Testis (tissue), 5 donors: ENCODE measurements at places on chromosomes 1 and 21. TPM values are rescaled to one million over a fixed set of nuclear protein-coding genes. Genes with fewer than 3 reads are reported as not detected.

DNA sequence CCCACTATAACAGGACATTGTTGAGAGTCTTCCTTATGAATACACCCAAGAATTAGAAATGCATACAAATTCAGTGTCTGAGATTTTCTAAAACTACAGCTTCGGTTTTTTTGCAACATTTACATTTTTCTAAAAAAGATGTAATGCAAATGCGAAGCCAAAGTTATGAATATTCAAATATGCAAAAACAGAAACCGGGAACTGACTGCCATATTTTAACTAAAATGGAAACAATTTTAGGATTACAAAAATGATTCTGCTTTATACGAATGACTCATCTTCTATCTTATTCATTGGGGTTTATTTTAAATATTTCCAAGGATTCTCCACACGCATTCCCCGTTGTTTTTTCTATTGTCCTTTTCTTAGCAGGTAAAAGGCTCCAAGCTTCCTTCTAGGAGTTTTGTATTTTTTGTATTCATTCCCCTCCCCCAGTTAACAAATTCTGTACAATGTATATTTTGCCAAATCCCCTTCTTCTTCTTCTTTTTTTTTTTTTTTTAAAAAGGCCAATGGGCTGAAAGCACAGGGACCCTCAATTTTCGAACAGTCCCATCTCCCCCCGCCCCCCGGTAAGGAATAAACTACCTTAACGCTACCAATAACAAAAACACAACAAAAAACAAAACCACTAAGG lies 1.0 kb downstream of the ARPC5 start:
- H3K27ac ChIP-seq, result peak overlapping the region; percentile 97
- peaks cover 38% of the 10 kb centered on the region for H3K4me1 ChIP-seq
- no peaks in the 10 kb centered on the region for H3K27me3 ChIP-seq

Gene AGTRAP
- 64.1 TPM for total RNA-seq

DNA sequence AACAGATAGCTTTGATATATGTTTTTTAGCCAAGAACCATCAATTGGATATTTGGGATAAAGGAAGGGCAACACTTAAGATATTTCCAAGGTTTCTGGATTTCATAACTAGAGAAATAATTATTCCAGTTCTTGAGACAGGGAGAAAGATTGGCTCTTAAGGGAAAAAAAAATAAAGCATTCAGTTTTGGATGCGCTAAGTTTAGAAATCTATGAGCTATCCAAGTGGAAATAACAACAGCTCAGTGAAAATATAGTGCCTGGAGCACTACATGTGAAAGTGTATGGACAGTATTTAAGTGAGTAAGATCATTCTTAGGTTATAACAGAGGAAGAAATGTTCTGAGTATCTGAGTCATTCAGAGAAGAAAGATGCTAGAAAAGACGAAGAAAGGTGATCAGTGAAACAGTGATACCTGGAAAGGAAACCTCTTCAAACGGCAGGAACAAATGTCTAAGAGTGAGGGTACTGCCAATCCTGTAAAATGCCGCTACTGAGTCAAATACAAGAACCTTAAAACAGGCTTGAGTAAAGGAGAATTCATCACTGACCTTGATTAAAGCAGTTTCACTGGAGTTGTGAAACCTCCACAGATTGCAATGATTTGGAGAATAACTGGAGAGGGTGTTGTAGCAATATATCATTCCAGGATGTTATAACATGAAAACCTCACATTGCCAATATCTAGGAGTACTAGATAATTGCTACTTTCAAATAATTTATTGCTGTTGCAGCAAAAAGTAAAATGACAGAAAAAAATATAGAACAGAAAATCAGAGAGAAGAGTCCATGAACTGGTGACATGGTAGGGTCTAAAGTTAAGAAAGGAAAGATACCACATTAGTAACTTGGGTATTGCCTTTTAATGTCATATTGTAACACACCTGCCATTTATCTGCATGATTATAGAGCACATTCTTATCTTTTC lies 482.1 kb upstream of the RGS18 start:
- H3K27me3 ChIP-seq, result no peaks in the 10 kb centered on the region
- no peak overlapping the region for H3K27ac ChIP-seq
- no peaks in the 10 kb centered on the region for H3K4me1 ChIP-seq
- DNase-seq, result no peak
- no peaks in the 10 kb centered on the region for H3K36me3 ChIP-seq

Gene LCE1A
- total RNA-seq, result not detected

DNA sequence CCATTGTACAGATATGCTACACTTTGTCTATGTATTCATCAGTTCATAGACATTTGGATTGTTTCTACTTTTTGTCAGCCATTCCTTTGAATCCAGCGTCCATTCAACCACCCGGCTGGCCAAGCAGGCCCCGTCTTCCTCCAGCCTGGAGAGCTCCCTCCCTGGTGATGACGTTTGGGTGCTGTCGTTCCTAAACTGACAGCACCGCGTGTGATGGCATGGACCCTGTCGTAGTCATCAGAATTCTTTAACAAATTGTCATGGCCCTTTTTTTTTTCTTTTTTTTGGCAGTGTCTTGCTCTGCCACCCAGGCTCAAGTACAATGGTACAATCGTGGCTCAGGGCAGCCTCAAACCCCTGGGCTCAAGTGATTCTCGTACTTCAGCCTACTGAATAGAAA lies 138.6 kb upstream of the ERRFI1 start:
- H3K4me3 ChIP-seq, result no peak overlapping the region
- no peaks in the 10 kb centered on the region for H3K36me3 ChIP-seq
- H3K27ac ChIP-seq, result no peak overlapping the region

- peak overlapping the region; percentile 94 for H3K4me3 ChIP-seq
- no peaks in the 10 kb centered on the region for H3K36me3 ChIP-seq
- DNase-seq, result peak; percentile 62
- H3K27me3 ChIP-seq, result no peaks in the 10 kb centered on the region
- peak overlapping the region; percentile 95 for H3K27ac ChIP-seq
- peaks cover 6% of the 10 kb centered on the region for H3K4me1 ChIP-seq
Measured at GRCh38 chr1:52142220-52143183, 613 bp downstream of the ZFYVE9 start.

DNA sequence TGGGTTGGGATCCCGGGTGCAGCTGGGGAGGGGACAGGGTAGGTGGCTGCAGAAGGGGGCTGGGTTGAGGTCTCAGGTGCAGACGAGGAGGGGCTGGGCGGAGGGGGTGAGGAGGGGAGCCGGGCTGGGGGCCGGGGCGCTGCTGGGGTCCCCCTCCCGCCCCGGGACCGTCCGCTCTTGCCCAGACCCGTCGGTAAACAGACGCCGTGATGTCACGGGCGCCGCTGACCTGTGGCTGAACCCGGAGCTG lies 22.3 kb downstream of the DHRS3 start:
- H3K27me3 ChIP-seq, result no peaks in the 10 kb centered on the region
- peaks cover 27% of the 10 kb centered on the region for H3K4me1 ChIP-seq
- no peaks in the 10 kb centered on the region for H3K36me3 ChIP-seq
- DNase-seq, result no peak
- no peak overlapping the region for H3K27ac ChIP-seq
- H3K4me3 ChIP-seq, result peak overlapping the region; percentile 21

GRCh38 chr1:232897949-232898465 lies 52.4 kb upstream of the NTPCR start:
- no peaks in the 10 kb centered on the region for H3K4me1 ChIP-seq
- H3K36me3 ChIP-seq, result no peaks in the 10 kb centered on the region
- no peak overlapping the region for H3K4me3 ChIP-seq
- H3K27me3 ChIP-seq, result no peaks in the 10 kb centered on the region

Gene CRYBG2
- 5.6 TPM for total RNA-seq

DNA sequence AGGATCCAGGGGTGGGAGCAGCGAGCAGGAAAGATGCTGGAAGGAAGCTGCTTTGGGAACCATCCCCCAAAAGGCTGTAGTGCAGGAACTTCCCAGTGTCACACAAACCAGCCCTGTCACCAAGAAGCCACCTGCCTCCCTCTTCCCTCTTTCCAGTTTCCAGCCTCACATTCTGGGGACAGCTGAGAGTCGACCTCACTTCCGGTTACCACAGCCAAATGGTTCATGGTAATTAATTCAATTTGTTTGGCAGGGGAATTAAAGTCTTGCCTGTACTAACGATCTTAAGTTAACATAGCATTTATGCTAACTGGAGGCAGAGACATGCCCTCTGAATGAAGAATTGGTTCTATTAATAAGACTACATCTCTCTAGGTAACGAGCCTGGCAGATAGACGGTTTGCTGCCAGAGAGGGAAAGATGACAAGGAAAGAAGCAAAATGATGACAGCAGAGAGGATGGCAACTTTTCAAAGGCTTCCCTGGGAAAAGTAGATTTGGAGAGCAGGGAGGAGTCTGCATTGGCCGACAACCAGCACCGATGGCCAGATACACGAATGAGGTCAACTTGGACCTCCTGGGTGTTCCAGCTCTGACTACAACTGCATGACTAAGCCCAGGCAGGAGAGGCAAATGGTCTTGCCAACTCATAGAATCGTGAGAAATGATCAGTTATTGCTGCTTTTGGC lies 64.1 kb downstream of the TMCO4 start:
- no peaks in the 10 kb centered on the region for H3K36me3 ChIP-seq
- DNase-seq, result peak; percentile 71
- peaks cover 8% of the 10 kb centered on the region for H3K4me1 ChIP-seq
- no peak overlapping the region for H3K4me3 ChIP-seq
- H3K27ac ChIP-seq, result no peak overlapping the region

DNA sequence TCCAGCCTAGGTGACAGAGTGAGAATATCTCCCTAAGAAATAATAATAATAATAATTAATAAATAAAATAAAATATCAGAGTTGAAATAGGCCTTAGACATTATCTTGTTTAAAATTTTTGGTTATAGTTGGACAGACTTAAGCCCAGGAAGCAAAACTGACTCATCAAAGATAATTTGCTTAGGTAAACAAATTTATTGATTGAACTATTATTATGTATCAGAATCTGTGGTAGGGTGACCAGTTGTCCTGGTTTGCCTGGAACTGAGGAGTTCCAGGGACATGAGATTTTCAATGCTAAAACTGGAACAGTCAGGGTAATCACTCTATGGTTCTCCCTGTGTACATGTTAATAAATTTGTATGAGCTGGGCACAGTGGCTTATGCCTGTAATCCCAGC lies 47.8 kb upstream of the RNF11 start:
- no peaks in the 10 kb centered on the region for H3K4me1 ChIP-seq
- no peak for DNase-seq
- H3K27ac ChIP-seq, result no peak overlapping the region

DNA sequence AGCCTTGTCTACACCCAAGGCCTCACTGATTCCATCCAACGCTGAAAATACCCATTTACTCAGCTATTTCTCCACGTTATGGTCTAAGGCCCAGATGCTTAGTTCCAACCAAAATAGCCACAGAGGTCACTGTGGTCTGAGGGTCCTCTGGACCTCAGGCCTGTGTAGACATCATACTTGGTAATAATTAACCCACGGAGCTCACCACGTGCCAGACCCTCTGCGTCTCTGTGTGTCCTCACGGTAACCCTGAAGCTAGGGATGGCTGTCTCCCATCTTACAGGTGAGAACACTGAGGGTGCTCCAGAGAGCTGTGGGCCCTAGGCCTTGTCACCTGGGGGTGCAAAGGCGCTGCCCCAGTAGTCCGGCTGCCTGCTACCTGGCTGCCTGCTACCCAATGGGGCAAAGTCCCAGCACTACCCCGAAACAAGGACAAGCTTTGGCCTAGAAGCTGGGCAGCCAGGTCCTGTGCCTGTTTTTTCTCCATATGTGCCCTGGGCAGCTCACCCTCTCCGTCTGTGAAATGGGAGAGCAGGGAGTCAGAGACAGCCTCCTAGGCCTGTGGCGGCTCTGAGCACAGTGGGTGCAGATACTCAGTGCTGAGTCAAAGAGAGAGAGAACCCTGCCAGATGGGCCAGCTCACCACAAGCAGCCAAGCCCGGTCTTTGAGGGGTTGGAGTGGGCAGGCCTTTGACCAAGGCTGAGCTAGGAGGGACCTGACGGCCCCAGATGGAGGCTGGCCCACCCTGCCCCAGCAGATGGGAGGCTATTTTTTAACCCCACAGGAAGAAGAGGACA lies 17.0 kb upstream of the RUNX3 start:
- H3K4me1 ChIP-seq, result no peaks in the 10 kb centered on the region
- no peaks in the 10 kb centered on the region for H3K27me3 ChIP-seq
- H3K4me3 ChIP-seq, result no peak overlapping the region
- no peak overlapping the region for H3K27ac ChIP-seq
- H3K36me3 ChIP-seq, result no peaks in the 10 kb centered on the region
- DNase-seq, result no peak

DNA sequence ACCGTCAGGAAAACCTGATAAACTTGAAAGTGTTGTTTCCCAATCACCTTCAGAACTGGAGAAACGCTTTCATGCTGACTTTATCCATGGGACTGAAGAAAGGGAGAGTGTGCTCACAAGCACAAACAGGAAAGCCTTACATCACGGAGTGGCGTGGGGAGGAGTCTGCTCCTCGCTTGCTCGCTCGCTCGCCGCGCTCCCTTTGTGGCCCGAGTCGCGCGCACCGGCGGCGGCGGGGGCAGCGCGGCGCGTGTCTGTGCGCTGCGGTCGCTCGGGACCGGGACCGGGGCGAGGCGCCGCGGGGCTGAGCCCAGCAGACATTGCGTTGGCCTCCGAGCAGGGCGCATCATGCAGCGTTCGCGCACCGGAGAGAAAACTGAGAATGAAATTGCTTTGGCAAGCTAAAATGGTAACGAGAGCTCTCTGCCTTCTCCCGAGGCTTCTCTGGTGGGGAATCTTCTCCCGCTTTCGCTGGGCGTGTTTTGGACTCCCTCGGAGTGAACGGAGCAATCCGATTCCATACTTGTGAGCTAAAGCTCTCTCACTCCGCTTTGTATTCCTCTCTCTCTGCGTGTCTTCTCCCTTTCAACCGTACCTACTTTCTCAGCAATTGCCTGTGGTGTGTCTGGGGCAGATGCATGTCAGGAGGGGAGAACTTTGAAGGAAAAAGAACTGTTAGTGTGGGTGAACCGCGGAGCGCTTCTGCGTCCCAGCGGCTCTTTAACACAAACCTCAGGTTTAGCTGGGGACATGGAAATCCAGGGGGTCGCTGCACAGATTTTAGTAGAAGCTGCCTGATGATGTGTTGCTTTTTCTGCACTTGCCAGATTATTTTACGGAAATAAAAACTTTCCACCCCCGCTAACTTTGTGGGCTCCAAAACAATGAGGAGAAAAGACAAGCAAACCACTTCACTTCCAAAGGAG lies at the start of gene RGL1:
RGL1 (plus strand) TSS at position 205 of the 926 bp plus-strand sequence; CDS start at position 383, 178 bp downstream.
- no peaks in the 10 kb centered on the region for H3K27me3 ChIP-seq
- peak within 1 kb of the TSS; percentile 95 for H3K27ac ChIP-seq
- H3K4me1 ChIP-seq, result peaks cover 13% of the 10 kb centered on the region
- peak within 1 kb of the TSS; percentile 74 for H3K4me3 ChIP-seq

- H3K4me3 ChIP-seq, result no peak overlapping the region
- peaks cover 9% of the 10 kb centered on the region for H3K4me1 ChIP-seq
- H3K27me3 ChIP-seq, result no peaks in the 10 kb centered on the region
- DNase-seq, result no peak
Measured at GRCh38 chr1:54564312-54565112, 16.5 kb downstream of the ACOT11 start.

Gene AMPD1
- total RNA-seq, result not detected

- H3K36me3 ChIP-seq, result no peaks in the 10 kb centered on the region
- no peak for DNase-seq
- H3K4me3 ChIP-seq, result no peak overlapping the region
- H3K27ac ChIP-seq, result no peak overlapping the region
- H3K27me3 ChIP-seq, result no peaks in the 10 kb centered on the region
Measured at GRCh38 chr1:246527402-246528088, 20.5 kb upstream of the SMYD3 start.

- H3K4me1 ChIP-seq, result peaks cover 12% of the 10 kb centered on the region
- H3K27ac ChIP-seq, result peak overlapping the region; percentile 93
- peak; percentile 67 for DNase-seq
- no peaks in the 10 kb centered on the region for H3K27me3 ChIP-seq
- H3K4me3 ChIP-seq, result no peak overlapping the region
Measured at GRCh38 chr21:43362321-43362791, 64.6 kb downstream of the SIK1 start.
